ENCODE measurements at places on chromosomes 11 and 22.

- no peak for DNase-seq
Observed at GRCh38 chr11:60899046-60899936, 7.1 kb downstream of the PRPF19 start.

- DNase-seq, result no peak
Observed at GRCh38 chr11:111680486-111681175, 78.4 kb downstream of the SIK2 start.

DNA sequence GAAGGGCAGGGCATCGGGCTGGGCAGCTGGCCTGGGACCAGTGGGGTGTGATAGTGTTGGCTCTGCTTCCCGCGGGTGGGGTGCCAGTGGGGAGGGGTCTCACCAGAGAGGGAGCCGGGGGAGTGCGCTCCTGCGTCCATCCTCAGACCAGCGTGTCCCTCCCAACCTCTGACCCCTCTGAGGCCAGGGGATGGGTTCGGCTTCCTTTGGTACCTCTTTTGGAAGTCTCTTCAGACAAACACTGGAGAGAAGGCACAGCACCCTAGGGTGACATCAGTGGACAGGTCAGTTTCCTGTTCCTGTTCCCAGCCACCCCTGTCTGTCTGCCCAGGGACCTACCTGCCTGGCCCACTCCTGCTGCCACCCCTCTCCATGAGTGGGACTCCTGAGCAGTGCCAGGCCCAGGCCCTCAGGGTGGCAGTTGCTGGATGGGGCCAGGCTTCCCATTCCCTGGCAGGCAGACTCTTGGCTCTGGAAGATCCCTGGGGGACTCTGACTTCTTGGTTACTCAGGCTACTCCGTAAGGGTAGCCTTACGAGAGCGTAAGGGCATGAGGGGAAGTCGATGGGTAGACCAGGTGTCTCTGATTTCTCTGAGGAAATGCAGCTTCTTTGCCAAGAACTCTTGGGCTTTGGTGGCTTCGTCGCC, 2.6 kb downstream of the TAGLN start:
- DNase-seq, result no peak

- DNase-seq, result no peak
Observed at GRCh38 chr11:113947994-113948393, 26.9 kb upstream of the HTR3A start.

- no peak for DNase-seq
Observed at GRCh38 chr11:33721984-33722383, 14.2 kb downstream of the CD59 start.

DNA sequence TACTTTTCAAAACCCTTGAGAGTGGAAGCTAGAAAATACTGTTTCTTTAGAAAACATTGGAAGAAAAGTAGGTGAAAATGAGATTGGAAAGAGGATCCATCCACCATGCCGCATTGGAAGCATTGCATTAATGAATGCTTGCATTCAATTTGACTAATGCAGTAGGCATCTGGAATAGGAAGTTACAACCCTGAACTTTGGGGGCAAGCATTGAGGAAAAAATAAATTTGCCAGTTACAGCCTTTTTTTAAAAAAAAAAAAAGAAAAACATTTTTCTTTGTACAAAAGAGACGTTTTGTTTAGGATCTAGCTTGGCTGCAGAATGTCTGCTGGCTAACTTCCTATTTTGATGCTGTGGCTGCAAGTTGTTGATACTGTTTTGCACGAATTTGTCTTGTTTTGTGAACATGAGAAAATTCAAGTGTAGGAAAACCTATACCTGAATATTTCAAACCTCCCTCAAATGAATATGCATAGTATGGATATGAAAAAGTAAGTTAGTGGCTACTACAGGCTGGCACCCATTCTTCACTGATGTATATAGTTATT, 28.1 kb downstream of the RTN3 start:
- DNase-seq, result no peak
